ENCODE measurements at places on chromosomes 2 and 18.

GRCh38 chr18:60873708-60874107 lies 459.5 kb upstream of the CDH20 start:
- DNase-seq = no peak
- no peak overlapping the region for H3K27ac ChIP-seq
- no peaks in the 10 kb centered on the region for H3K27me3 ChIP-seq
- no peaks in the 10 kb centered on the region for H3K4me1 ChIP-seq
- no peak overlapping the region for H3K4me3 ChIP-seq

DNA sequence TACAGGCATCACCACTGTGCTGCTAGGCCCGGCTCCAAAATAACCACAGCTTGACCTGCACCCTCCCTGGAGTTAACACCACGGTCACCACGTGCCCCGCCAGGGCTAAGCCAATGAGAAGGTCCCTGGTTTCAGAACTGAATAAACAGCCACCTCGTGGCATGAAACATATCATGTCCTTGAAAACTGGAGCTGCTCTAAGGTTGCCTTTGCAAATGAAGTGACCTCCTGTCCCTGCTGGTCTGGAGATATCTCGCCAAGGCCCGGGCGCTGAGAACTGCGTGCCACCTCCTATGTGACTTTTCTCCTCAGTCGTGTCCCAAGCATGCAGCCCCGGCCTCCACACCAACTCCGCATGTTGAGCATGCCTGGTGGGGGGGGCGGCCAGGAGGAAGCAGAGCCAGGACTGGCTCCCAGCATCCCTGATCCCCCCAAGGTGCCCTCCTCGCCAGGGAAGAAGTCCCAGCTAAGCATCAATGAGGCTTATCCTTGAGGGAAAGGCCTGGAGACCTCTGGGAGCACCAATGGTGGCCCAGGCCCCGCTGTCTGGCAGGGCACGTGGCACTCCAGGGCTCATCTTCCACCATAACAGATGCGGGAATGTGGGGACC lies 16.3 kb upstream of the KCNG2 start:
- no peaks in the 10 kb centered on the region for H3K4me1 ChIP-seq
- DNase-seq = no peak
- no peak overlapping the region for H3K27ac ChIP-seq
- no peak overlapping the region for H3K4me3 ChIP-seq
- no peaks in the 10 kb centered on the region for H3K36me3 ChIP-seq

DNA sequence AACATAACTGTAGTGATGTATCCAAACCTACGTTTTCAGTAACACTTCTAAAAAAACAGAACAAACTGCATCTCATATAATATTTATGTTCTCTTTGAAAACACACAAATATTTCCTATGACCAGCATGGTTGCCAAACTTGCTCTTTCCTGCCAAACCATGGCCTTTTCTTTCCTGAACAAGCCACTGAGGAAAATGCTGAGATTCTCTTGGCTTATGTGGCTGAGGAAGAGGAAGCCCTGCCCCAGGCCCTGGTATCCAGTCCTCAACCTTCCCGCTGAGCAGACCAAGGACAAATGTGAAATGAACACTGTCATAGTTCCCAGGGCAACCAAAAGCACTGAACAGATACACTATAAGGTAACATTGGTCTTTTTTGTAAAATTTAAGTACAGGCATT lies 35.9 kb upstream of the NARS1 start:
- no peaks in the 10 kb centered on the region for H3K27me3 ChIP-seq
- H3K27ac ChIP-seq = no peak overlapping the region
- no peak overlapping the region for H3K4me3 ChIP-seq
- no peaks in the 10 kb centered on the region for H3K4me1 ChIP-seq
- no peak for DNase-seq
- H3K36me3 ChIP-seq = peaks cover 19% of the 10 kb centered on the region

DNA sequence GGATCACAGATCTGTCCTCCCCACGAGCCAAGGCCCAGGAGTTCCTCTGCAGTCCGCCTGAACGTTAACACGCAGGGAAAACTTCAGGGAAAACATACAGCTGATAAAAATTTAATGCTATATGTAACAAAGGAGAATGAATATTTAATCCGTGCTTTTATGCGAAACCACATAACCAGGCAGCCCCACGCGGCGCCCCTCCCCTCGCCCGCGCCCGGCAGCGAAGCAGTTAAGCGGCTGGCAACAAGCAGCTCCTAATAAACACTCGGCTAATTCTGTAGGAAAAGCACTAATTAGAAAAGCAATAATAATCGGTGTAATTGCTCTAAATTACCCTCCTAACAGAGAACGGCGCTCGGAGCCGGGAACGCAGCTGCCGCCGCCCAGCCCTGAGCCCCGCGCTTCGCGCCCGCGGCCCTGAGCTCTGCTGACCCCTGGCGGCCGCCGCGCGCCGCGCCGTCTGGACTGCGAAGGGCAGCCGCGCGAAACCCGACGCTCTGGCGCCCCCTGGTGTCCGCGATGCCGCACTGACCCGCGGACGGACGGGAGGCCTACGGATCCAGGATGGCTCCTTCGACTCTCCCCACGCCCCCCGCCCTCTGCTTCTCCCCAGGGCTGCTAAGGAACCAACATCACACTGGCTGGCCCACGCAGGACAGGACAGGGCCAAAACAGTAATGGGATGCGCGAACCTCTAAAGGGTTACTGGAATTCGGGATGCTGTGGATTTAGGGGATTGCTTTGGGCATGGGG lies 181.4 kb downstream of the SMAD2 start:
- H3K27me3 ChIP-seq = peaks cover 11% of the 10 kb centered on the region
- H3K36me3 ChIP-seq = no peaks in the 10 kb centered on the region
- peak overlapping the region; percentile 17 for H3K4me3 ChIP-seq
- peak; percentile 85 for DNase-seq

GRCh38 chr18:4765401-4765800 lies 310.3 kb upstream of the DLGAP1 start:
- no peak overlapping the region for H3K4me3 ChIP-seq
- DNase-seq = no peak
- no peaks in the 10 kb centered on the region for H3K36me3 ChIP-seq
- no peak overlapping the region for H3K27ac ChIP-seq
- H3K4me1 ChIP-seq = no peaks in the 10 kb centered on the region

- H3K27ac ChIP-seq = no peak overlapping the region
- H3K36me3 ChIP-seq = no peaks in the 10 kb centered on the region
- H3K4me3 ChIP-seq = no peak overlapping the region
- no peaks in the 10 kb centered on the region for H3K27me3 ChIP-seq
These were observed 1.5 kb upstream of the PTPN2 start for GRCh38 chr18:12885500-12885899.

DNA sequence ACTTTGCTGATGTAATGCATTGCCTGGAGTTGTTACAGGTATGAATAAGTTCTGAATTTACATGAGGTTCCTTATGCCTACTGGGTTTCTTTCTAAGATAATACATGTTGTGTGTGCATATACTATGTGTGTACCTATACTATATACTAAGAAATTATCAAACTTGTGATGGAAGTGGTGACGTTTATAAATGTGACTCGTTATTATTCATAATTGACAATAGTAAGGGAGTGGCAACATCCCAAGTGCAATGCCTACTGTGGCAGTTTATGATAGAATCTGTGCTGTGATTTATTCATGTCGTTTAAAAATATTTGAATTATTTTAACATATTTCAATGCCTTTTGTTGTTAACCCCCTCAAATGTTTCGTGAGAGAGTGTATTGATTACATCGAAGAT lies 29.9 kb downstream of the MYOM1 start:
- no peaks in the 10 kb centered on the region for H3K4me1 ChIP-seq
- no peak for DNase-seq
- H3K27ac ChIP-seq = no peak overlapping the region
- no peaks in the 10 kb centered on the region for H3K36me3 ChIP-seq
- no peaks in the 10 kb centered on the region for H3K27me3 ChIP-seq

DNA sequence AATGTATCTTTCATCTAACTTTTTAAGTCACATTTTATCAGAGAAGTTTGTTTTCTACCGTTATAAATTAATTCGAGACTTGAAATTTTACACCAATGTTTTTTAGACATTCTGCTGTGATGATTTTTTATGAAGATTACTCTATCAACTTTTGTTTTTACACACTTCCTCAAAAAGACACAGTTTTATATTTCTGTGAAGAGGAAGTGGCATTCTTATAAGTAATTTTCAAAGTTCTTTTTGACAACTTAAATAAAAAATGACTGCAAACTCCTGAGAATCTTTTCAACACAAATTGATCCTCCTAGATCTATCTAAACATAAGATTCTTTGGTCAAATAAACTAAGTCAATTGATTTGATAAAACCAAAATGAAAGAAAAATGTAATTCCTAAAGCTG lies 13.7 kb downstream of the ANKRD44 start:
- no peaks in the 10 kb centered on the region for H3K4me1 ChIP-seq
- H3K36me3 ChIP-seq = no peaks in the 10 kb centered on the region
- H3K27ac ChIP-seq = no peak overlapping the region
- H3K27me3 ChIP-seq = no peaks in the 10 kb centered on the region
- DNase-seq = no peak

DNA sequence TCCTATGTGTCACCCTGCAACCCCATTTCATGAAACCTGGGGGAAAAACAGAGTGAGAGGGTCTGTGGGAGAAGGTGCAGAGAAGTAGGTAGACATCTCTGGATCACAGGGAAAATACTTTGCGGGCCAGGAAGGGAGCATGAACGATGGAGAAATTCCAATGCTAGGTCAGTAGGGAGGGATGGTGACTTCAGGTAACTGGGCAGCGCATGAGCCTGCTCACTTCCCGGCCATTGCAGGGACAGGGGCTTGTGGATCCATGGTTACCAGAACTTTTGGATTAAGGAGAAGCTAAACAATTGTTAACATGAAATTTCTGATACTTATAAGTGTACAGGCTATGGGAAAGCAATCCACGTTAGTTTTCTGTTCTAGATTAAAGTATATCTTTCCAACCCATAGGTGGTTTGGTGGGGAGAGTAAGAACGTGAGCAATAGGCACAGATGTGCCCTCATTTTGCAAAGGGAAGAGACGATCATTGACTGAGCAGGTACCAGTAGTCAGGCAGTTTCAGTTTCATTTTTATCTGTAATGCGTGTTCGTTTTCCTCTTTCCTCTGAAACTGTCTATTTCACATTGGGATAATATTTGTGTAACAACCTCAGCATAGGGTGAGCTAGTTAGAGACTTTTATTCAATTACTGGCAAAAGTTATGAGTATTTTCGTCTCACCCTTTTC lies 65.0 kb downstream of the NYAP2 start:
- DNase-seq = peak; percentile 50
- H3K27me3 ChIP-seq = no peaks in the 10 kb centered on the region

- no peak for DNase-seq
- no peaks in the 10 kb centered on the region for H3K4me1 ChIP-seq
- H3K36me3 ChIP-seq = no peaks in the 10 kb centered on the region
- no peak overlapping the region for H3K4me3 ChIP-seq
- H3K27me3 ChIP-seq = no peaks in the 10 kb centered on the region
These were observed 762.4 kb downstream of the DSC3 start for GRCh38 chr18:30280186-30280585.

DNA sequence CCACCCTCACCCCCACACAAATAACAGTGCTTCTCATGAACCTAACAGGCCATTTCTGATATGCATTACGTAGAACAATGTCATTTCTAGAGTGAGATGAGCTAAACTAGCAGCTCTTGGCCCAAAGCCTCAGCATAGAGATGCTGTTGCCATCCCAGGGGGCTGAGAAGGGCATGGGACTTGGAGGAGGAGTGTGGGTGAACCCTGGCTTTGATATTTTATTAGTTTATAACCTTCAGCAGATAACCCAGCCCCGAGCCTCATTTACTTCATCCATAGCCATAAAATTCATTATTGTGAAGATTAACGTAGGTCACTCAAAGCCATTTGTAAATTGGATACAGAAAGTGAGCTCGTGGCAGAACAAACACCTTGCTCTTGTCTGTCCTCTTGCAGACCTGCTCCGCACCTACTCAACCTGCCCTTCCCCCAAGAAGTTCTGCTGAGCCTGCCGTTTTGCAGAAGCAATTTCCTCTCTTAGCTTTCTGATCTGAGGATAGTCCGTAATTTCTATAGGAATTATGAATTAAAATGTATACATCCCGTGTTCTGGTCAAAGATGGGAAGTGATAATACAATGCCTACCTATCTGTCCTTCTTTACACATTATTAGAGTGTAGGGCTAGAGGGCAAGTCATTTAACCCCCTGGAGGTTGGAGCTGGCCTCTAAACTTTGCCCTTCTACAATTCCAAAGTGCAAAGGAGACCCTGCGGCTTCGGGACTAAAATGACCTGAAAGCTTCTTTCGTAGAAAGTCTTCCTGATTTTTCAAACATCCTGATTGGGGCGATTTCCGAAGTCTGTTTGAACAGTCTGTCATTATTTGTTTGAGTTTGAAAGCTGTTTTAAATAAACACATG lies 187.4 kb downstream of the BCL2 start:
- H3K36me3 ChIP-seq = no peaks in the 10 kb centered on the region
- no peaks in the 10 kb centered on the region for H3K27me3 ChIP-seq
- no peak overlapping the region for H3K27ac ChIP-seq
- peak overlapping the region; percentile 8 for H3K4me3 ChIP-seq

- no peak overlapping the region for H3K27ac ChIP-seq
- no peak overlapping the region for H3K4me3 ChIP-seq
- DNase-seq = no peak
- H3K4me1 ChIP-seq = no peaks in the 10 kb centered on the region
- H3K36me3 ChIP-seq = no peaks in the 10 kb centered on the region
These were observed 1.6 kb upstream of the PHLPP1 start for GRCh38 chr18:62713651-62714247.

- no peaks in the 10 kb centered on the region for H3K4me1 ChIP-seq
- H3K27ac ChIP-seq = no peak overlapping the region
- no peaks in the 10 kb centered on the region for H3K36me3 ChIP-seq
- H3K27me3 ChIP-seq = no peaks in the 10 kb centered on the region
- no peak overlapping the region for H3K4me3 ChIP-seq
These were observed 786.4 kb downstream of the RNF144A start for GRCh38 chr2:7703543-7704144.

DNA sequence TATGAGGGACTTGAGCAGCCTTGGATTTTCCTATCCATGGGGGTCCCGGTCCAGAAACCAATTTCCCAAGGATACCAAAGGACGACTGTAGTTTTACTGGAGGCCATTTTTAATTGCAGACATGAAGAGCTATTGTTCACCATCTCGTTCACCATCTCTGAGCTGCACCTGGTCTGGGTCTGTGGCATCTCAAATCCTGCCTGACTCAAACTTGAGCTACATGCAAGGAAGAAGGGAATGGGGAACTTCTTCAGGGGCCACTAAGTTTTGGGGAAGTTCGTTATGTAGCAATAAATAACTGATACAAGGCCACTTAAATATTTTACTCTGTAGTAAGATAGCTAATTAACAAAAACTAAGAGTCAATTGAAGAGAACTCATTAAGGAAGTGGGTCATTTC lies 2.1 kb upstream of the SMCHD1 start:
- no peak overlapping the region for H3K4me3 ChIP-seq
- H3K27me3 ChIP-seq = no peaks in the 10 kb centered on the region
- no peaks in the 10 kb centered on the region for H3K36me3 ChIP-seq
- no peak overlapping the region for H3K27ac ChIP-seq
- DNase-seq = no peak

Data from small intestine (tissue), 16 donors.